ENCODE measurements at places on chromosomes 5 and 9.

GRCh38 chr9:6611865-6612264 is 33.7 kb downstream of the GLDC start:
- DNase-seq = no peak

- DNase-seq = no peak
These were observed 21.6 kb downstream of the SLC46A2 start for GRCh38 chr9:112869041-112869529.

- no peak for DNase-seq
These were observed 123.6 kb downstream of the ACTBL2 start for GRCh38 chr5:57358796-57359592.

GRCh38 chr9:89388084-89388867 is 70.0 kb downstream of the SECISBP2 start:
- no peak for DNase-seq

DNA sequence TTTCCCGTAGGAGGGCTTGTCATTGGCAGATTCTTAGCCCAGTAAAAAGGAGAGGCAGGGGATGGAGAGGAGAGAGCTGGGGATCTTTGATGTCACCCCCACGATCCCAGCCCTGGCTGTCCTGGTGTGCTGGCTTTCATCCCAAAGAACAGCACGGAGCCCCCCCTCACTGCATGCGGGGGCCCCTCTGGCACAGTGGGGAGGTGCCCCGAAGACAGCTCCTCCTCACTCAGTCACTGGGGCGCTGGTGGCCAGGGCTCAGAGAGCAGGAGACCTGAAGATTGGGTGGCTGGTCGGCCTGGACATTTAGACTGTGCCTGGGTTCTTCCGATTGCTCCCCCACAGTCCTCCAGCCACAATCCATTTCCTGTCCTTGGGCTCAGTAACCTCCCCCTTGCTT is 207.5 kb downstream of the MELK start:
- no peak for DNase-seq

- no peak for DNase-seq
These were observed 13.7 kb downstream of the YIPF5 start for GRCh38 chr5:144156767-144157171.

- no peak for DNase-seq
These were observed 502.8 kb downstream of the NTRK2 start for GRCh38 chr9:85172001-85172978.

GRCh38 chr9:87641067-87641466 is 84.9 kb upstream of the CTSL start:
- no peak for DNase-seq

DNA sequence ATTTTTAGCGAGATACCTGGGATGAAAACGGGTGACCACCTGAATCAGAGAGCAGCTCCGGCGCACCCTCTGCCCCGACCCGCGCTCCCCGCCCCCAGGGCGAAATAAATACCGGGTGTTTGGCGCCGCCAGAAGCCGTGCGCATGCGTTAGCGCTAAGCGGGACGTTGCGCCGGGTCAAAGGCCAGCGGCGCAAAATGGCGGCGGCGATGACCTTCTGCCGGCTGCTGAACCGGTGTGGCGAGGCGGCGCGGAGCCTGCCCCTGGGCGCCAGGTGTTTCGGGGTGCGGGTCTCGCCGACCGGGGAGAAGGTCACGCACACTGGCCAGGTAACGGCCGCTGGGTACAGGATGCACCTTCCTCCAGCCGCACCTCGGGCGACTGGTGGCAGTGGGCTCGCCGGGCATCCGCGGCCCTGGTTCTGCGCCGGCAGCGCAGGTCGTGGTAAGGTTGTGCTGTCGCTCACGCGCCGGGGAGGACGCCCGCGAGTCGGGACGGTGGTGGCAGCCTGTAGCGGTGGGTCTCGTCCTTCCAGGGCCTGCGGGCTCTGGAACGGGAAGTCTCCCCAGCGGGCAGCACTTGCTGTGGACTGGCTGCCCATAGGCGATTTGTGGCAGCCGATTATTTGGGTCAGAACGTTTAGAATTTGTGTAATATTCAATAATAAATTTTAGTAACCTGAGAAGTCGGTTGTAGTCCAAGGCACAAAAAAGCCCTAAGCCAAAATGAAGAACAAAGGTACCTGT is at the start of gene NDUFS6:
TSS of gene NDUFS6 (plus strand) at position 186 of the 745 bp plus-strand sequence. CDS start at position 197, 11 bp downstream.
- peak; percentile 63 for DNase-seq

DNA sequence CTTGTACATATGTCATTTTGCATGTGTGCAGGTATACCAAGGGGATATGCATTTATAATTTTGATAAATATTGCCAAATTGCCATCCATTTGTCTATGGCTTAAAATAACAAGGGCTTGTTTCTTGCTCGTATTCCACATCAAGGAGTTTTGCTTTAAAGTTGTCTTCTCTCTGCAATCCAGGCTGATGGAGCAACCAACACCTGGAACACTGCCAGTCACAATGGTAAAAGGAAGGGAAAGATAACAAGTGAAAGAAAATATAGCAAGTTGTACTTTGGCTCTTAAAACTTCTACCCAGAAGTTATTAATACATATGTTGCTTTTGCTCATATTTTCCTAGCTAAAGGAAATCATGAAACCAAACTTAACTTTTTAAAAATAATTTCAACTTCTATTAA is 156.9 kb downstream of the UNC13B start:
- no peak for DNase-seq

GRCh38 chr5:35900972-35901695 is 37.3 kb downstream of the CAPSL start:
- no peak for DNase-seq

DNA sequence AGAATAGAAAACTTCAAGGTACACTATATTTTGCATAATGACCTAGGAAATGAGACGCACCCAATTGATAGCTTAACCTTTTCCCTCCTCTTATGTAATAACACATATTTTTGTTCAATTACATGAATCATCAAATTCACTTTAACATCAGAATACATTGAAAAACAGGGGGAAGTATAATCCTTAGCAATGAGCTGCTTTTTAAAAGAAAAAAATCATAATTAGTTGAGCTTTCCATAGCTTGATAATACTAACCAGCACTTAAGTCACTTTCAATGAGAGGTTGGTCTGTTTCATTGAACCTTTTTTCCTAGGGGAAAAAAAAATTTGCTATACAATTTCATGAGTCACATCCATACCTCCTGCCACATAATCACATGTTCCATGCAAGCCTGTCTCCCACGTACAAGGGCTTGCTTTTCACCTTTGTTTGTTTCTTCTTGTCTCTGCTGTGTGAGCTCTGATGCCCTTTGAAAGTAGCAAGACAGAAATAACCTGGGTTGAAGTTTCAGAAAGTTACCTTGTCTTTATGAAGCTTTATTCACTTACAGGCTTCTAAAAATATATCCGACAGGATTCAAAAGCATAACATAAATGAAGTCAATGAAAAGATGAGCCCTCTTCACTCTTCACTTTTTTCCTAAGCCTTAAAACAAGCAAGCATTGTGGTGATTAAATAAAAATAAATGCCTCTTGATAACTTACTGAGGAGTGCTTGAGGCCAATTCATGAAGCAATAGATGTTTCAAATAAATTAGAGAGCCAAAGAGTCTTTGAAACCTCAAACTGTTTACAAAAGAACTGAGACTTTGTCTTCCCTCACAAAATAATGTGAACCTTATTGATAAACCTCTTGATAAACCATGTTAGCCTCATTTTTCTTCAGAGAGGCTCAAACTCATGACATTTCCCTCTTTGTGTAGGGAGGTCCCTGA is 108.5 kb downstream of the FEM1C start:
- DNase-seq = no peak

DNA sequence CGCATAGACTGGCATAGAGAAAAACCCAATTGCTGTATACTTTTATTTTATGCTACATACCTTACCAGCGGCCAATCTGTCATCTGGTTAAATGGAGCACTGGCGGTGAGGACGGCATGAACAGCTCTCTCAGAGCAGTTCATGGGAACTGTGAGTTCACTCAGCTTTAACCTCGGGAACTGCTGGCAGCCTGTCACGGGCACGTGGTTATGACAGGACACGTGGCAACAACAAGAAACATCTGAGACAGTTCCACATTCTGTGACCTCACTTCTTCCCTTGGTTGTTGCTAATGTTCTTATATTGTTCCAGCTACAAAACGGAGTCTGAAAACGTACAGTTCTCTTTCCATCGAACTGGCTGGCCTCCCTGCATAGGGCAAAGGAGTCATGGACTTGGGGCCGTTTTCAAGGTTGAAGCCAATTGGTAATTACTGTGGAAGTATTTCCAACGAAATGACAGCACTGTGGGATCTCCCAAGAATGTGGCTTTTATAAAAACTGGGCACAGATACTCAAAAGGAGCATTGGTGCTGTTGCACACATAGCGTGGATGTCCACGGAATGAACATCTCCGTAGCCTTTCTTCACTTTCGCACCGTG is 246.3 kb upstream of the DAP start:
- DNase-seq = no peak

DNA sequence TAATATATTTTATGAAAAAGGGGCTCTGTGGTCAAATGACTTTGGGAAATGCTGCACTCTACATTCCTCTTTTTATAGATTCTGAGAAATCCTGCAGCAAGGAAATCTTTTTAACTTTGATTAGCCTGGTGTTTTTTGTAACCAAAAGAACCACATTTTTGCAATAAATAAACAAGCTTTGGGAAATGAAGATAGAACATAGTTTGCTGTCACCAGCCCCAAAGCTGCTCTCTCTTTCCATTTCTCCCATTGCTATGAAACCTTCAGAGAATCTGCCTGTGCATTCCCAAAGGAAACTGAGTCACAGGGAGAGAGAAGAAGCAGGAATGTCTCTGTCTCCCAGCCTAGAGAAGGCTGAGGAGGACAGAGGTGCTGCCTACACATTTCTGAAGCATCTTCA is 59.0 kb downstream of the COL15A1 start:
- DNase-seq = no peak

GRCh38 chr9:79655551-79655950 is 83.8 kb downstream of the TLE4 start:
- DNase-seq = no peak

- DNase-seq = no peak
These were observed 57.3 kb upstream of the PJA2 start for GRCh38 chr5:109467058-109467457.

Data from stimulated activated CD8-positive, alpha-beta memory T cell treated with anti-CD3 and anti-CD28 coated beads, Interleukin-4, amount 100 ng/mL, for 1 hour (primary cell).